ENCODE measurements at places on chromosomes 16 and 17.

- DNase-seq, result no peak
Measured at GRCh38 chr17:44920565-44920940, 5.3 kb upstream of the GFAP start.

DNA sequence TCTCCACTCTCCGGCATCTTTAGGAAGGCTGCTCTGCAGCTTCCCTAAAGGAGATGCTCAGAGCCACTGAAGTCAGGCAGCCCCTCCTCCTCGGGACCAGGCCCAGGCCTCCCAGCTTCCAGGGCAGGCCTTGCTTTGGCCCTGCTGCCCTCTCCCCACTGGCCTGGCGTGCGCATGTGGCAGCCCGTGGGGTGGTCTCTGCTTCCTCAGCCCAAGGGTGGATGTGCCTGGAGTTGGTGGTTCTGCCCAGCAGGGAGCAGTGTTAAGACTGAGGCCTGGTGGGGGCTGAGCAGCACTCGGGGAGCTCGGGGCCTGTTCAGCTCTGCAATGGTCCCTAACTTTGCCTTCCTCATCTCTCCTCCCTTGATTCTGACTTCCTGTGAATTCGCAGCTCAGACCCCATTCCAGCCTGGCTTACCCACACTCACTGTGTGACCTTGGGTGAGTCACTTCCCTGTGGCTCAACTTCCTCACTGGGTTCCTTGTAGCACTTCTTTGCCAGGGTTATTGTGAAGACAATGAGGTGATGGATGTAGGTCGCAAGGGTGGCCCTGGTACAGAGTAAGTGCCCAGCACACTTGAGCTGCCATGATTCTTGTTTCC, 63.2 kb downstream of the NKD1 start:
- no peak for DNase-seq

DNA sequence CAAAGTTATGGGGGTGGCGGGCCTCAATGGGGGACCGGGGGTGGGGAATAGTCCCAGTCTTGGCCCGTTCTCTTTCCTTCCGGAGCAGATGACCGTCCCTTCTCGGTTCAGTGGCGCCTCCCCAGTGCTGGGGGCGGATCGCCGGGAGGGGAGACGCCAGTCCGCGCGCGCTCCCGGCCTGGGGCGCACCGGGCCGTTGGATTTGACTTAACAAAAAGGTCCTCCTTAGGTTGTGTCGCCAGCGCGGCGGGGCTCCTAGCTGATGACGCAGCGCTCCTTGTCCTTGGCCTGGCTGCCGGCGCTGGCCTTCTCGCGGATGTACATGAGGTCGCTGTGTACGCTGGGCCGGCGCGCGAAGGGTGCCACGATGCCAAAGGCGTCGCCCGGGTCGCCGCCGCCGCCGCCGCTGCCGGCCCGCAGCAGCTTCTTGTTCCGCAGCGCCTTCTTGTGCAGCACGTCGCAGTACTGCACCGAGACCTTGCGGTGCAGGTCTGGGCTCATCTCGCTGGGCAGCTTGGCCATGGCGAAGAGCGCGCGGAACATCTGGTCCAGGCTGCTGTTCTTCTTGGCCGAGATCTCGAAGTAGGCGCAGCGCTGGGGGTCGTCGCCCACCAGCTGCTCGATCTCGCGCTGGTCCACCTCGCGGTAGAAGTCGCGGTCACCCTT, 1.2 kb downstream of the RASD1 start:
- DNase-seq, result no peak

DNA sequence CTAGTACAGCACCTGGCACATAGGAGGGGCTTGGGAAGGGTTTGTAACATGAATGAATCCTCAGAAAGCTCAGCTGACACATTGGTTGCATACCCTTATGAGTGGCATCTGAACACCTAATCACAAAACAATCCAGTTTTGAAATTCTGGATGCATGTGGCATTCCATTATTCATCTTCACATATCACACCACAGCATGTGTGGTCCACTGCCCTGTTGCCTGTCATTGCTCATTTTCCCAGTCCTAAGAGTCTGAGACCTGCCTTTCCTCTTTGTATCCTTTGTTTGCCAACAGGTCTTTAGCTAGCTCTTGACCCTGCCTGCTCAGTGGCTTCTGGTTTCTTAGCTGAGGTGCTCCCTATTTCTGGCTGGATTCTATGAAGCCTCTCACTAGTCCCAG, 170.8 kb upstream of the ASIC2 start:
- DNase-seq, result no peak

DNA sequence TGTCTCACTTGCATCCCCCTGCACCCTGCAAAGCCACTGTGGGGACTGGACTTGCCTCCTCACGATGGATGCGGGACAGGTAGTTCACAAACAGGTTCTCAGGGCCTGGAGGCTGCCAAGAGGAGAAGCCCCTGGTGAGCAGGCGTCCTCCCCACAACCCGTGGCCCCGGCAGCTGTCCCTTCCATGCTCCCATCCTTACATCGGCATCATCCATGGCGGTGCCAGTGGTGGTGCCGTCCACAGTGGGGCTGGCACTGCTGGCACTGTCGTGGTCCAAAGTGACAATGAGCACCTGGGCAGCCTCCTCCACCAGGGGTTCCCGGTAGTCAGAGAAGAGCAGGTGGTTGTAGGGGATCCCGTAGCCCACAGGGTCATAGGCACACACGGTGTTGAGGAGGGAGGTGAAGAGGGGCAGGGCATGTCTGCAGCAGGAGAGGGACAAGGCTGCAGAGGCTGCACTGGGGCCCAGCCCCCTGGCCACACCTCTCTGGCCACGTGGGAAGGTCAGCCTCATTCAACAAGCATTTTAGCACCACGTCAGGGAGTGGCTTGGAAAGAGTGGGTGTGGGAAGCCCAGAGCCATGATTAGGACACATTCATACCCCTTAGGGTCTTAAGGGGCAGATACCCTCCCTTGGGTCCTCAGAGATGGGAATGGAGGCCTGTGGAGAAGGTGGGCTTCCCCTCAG, 12.6 kb downstream of the HID1 start:
- DNase-seq, result no peak

- DNase-seq, result no peak
Measured at GRCh38 chr16:14275934-14276333, 204.8 kb downstream of the MRTFB start.

GRCh38 chr17:38747463-38748148, 530 bp downstream of the PCGF2 start:
- DNase-seq, result no peak

DNA sequence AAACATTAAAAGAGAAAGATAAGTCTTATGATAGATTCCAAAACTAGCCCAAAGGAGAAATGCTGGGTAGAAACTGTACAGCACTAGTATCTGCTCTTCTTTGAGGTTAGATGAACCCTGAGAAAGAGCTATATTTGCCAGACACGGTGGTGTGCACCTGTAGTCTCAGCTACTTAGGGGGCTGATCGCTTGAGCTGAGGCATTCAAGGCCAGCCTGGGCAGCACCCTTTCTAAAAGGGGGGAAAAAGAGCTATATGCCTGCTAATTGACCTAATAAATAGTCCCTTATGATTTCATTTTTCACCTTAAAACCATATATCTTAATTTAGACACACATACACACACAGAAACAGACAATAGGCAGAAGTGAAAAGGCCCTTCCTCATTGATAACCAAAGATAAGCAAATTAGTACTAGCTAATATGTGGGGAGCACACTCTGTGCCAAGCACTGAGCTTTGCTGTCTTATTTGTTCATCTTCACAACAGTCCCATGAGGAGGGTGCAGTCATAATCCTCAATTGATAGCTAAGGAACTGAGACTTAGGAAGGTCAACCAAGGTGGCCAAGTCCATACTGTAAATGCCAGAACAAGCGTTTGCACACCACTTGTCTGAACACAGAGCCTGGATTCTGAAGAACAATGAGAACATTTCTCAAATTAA, 56.6 kb upstream of the NLK start:
- no peak for DNase-seq
